ENCODE measurements at places on chromosomes 6 and 20.
A peak's percentile ranks its signal among the peaks of the same experiment; 100 is the strongest.

DNA sequence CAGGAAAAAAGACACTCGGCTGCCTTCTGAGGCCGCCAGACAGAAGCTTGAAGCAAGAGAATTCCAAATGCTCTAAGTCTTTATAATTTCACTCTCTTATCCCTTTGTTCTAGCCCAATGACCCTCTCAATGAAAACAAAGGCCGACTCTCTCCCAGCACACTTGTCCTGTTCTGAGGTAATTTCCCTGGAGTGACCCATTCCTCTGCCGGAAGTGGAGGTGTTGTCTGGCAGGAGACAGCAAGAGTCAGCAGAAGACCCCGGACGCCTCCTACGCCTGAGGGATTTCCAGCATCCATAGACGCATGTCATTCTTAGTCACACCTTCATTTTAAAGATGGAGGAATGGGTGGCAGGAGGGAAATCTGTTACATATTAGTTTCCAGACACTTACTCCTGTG lies 110.3 kb downstream of the SOD2 start:
- DNase-seq = no peak

GRCh38 chr6:155154158-155154830 lies 109.5 kb upstream of the CLDN20 start:
- peak; percentile 64 for DNase-seq

GRCh38 chr20:46330831-46331371 lies 22.6 kb upstream of the CDH22 start:
- DNase-seq = no peak

DNA sequence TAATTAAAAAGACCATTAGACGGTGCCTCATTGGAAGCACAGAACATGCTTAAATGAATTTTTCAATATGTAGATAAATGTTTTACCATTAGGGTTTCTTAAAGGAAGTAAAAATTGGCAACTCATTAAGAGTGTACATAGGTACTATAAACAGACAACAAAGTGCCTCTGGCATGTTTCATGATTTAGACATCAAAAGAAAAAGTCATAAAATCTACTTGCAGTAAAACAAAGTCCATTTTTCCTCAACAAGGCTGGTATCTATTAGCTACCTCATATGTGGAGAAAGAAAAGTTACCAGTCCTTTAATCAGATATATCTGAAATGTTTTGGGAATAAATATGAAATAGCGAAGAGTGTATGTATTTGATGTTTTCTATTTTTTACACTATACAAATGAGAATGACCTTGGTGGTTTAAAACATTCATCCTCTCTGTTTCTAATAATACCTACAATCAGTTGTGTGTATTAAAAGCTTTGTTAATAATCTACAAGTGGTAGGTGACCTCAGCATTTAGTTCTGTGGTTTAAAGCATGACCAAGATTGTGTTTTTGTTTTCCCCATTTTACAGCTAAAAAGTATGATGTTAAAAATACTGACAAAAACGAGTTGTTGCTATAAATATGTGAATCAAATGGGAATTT lies 87.5 kb downstream of the HDGFL1 start:
- DNase-seq = no peak

- DNase-seq = peak; percentile 43
Measured at GRCh38 chr6:139371421-139372203, 2.8 kb downstream of the CITED2 start.
